ENCODE measurements at places on chromosomes 4 and X.

DNA sequence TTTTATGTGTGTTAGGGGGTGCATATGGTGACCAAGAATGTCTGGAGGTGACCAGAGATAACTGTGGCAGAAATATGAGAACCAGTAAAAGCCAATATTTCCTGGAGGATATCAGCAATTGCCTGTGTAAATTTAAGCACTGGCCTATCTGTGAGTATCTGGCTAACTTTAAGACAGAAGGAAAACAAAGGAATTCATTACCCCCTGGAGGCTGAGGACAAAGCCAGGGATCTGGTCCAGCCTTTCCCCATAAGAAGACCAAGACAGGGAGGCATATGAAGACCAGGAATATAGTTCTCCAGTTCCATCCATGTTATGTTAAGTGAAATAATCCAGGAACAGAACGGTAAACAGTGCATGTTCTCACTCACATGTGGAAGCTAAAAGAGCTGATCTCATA is 49.2 kb downstream of the MFAP3L start:
- DNase-seq: no peak

DNA sequence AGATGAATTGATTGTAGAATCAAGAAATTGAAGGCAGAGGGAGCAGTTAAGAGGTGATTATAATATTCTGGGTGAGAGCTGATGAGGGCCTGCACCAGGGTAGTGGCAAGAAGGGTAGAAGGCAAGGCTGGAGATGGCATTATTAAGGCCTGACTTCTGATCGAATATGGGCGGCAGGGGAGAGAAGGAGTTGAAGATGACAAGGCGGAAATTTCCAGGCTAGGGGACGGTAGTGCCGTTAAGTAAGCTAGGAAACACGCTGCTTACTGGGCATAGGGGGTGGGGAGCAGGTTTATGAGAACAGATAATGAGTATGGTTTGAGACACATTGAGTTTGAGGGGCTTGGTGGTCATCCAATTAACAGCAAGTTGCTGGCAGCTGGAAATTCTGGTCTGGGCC is 19.5 kb downstream of the BCORL1 start:
- DNase-seq: no peak

DNA sequence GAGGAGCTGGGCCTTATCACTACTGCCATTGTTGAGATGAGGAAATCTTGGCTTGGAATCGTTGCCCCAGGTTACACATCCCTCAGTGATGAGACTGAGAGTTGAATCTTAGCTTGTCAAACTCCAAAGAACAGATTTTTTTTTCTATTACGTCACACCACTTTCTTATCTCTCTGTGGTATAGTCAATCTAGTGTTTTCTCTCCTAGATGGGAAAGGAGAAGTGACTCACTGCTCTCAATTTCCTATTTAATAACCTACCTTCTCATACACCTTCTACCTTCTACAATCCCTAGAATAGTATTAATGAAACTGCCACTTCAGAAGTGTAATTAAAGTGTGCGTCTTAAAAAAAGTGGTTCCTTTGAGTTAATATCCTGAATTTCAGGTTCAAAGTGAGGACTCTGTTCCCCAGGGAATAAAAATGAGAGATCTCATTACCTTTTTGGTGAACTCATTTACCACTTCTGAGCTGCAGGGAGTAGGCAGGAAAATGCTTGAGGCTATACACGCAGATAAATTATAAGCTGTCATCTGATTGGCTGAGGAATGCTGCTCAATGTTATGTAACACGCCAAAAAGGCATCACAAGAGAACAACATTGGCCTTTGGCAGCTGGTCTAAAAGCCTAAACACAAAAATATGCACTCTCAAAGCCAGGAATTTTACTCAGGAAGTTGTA is 59.3 kb downstream of the MAD2L1 start:
- no peak for DNase-seq

GRCh38 chr4:132669786-132670185 is 479.3 kb upstream of the PCDH10 start:
- DNase-seq: no peak

DNA sequence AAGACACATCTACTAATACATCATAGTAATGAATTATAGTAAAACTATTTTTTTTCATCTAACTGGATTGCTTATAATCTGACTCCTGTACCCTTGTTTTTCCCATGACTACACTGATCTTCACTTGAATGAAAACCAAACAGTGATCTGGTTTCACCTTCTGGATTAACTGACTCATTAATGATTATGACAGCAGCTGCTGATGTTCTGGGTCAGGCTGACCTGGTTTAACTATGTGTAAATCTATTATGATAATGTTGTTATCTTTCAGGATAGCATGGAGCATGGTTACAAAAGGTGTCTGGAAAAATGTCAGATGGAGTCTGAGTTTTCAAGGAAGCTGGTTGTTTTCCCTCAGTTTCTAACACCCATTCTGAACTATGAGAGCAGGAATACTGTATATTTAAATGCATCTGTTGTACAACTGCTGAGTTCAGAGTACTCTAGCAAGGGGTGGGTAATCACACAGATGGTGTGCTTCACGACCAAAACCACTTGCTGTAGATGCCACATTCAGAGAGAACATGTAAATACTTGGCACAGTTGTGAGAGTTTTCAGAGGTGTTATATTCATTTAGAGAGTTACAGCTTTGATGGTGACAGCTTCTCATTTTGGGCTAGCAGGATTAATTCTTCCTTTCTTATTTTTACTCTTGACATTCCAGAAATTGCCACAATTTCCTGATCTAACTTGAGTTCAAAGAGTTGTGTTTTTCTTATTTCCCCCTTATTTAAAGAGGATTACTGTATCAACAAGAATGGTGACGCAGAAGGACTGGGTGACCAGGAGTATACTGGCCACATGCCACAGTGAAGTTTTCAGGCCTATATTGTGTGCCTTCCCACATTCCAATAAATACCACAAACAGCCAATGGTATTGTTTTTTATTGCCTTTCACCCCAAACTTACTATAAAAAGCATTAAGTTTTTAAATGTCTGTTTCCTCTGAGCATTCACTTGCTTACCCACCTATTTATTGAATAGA is 249.7 kb upstream of the TET2 start:
- peak; percentile 33 for DNase-seq

DNA sequence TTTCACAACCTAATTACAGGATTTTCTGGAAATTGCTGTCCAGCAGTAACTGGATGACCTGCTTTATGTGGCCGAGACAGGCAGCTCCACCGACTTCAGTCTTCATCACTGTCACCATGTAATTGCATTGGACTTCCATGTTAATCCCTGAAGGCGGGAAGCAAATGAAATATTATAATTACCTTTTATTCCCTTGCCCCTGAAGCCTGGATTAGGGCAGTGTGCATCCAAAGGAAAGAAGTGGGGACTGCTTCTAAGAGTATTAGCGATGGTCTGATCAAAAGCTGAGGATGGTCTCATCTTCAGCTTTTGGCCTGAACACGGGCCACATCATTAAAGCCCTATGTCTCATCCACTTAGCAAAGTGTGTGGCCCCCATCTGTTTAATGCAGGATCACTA is 311.6 kb upstream of the GALNT7 start:
- no peak for DNase-seq

DNA sequence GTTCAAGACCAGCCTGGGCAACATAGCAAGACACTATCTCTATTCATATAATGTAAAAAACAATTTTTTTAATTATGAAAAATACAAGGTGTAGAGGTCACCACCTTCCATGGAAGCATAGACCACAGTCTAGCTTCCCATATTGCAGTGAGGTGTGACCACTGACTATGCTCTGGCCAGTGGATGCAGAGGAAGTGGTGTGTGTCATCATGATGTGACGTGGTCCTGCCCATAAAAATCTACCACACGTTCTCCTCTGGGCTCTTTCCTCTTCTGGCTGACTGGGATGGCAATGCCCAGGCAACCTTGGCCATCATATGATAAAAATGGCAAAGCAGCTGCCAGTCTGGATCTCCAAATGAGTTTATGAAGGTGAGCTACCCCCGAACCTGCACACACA is 65.7 kb downstream of the RBM47 start:
- no peak for DNase-seq

DNA sequence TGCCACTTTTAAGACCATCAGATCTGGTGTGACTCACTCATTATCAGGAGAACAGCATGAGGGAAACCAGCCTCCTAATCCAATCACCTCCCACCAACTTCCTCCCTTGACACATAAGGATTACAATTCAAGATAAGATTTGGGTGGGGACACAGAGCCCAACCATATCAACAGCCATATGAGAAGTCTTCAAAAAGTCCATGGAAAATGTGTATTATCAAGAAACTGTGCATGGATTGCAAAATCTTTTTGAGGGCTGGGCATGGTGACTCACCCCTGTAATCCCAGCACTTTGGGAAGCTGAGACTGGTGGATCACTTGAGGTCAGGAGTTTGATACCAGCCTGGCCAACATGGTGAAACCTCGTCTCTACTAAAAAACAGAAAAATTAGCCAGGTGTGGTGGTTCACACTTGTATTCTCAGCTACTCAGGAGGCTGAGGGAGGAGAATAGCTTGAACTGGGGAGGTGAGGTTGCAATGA is 17.8 kb upstream of the RPL39 start:
- DNase-seq: no peak

- no peak for DNase-seq
Measured at GRCh38 chr4:26813698-26814097, 46.9 kb upstream of the STIM2 start.

DNA sequence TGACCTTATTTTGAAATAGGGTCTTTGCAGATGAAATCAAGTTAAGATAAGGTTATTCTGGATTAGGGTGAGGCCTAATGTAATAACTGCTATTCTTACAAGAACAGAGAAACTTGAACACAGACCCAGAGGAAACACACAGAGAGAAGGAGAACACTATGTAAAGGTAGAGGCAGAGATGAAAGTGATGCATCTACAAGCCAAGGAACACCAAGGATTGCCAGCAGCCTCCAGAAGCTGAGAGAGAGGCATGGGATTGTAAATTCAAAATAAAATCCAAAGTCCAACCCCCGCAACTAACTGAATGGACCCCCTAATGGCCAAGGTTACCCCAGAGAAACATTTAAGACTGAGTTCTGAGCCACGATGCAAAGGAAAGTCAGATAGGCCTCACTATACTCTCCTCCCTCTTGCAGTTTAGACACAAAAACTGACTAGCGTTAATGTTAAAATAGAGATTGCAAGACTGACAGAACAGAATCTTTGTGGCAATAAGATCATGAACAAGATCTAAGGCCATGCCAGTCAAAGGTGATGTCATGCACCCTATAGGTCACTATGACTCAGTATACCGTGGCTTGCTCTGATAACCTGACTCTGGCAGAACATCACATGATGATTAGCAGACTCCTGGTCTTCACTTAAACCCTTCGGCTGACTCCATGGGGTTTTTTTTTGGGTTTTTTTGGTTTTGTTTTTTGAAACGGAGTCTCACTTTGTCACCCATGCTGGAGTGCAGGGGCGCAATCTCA is 42.9 kb downstream of the DDX60L start:
- DNase-seq: no peak

DNA sequence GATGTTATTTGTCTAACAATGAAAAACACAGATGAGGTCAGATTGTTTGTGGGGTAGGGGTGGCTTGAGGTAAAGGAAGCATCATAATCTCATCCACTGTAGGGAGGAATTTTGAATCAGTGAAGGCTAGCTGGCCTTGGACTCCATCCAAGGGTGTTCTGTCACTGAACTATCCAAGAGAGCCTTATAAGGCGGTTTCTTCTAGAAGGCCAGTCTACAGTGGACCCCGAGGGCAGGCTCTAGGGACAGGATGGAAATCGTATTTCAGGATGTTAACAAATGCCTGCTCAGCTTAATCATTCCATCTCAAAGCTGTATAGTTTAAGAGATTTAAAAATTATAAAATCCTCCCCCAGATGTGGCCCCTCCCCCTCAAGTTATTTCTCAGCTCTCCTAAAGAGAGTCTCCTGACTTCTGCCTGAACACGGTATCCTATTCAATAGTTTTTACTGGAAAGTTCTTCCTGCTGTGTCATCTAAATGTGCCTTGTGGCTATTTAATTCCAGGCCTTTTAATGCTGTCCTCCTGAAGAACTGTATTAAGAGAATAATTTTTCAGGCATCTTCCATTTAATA is 8.0 kb downstream of the IGFBP7 start:
- no peak for DNase-seq

GRCh38 chr4:90128961-90129495 is 1.8 kb downstream of the CCSER1 start:
- no peak for DNase-seq

DNA sequence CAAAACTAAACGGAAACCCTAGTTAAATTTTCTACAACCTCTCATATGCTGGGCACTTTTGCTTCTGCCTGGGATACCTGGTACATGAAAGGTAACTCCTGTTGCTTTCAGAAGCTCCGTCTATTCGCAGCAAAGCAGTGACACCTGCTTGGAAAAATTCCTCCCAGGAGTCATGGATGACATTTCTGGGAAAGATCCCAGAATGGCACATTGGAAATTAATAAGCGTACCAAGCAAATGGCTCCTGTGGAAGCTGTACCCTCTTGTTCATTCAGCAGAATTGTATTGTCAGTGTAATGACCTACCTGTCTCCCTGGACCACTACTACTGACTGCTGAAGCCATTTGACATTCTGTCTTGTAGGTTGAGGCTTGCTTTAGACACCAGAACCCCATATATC is 349.7 kb upstream of the NOCT start:
- no peak for DNase-seq

DNA sequence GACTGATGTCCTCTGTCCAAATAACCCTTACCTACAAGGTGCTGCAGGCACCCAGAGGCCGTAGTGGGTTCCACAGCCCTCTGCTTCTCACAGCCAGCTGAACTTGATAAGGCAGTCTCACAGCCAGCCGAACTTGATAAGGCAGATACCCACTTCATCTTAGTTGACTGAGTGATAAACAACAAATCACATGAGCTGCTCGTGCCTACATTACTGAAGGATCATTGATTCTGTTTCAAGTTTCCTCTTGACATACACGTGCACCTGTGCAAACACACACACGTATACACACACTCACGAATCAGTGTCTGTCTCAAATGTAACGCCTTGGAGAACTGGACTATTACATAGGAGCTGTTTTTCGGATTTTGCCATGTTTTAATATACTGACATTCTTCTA is 276.3 kb downstream of the DCTD start:
- no peak for DNase-seq

- no peak for DNase-seq
Measured at GRCh38 chr4:176660561-176660960, 132.2 kb downstream of the VEGFC start.

- DNase-seq: peak; percentile 22
Measured at GRCh38 chr4:79317711-79318110, 8.2 kb downstream of the NAA11 start.

DNA sequence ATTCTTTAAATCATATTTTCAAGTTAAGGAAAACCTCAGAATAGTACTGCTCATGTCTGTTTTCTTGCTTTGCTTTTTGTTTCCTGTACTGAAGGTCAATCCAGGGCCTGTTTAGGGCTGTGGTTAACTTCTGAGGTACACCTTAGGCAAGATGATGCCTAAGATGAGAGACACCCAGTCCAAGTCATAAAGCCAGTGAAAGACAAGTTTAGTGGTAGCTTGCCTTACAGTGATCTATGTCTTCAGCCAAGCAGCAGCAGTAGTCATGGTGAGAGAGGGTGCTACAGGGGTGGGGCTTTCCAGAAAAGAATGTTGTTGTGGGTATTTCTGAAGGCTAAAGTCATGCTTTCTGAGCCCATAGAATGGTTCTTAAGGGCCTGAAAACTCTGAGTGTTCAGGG is 173.7 kb downstream of the VSIG4 start:
- DNase-seq: no peak

Measured in NCI-H524 (cell line).